ENCODE measurements at places on chromosomes 4 and X. TPM values are rescaled to one million over a fixed set of nuclear protein-coding genes. Genes with fewer than 3 reads are reported as not detected.

The SHROOM4 gene
- not detected for total RNA-seq

The IL2 gene
- not detected for total RNA-seq

The GAGE13 gene
- total RNA-seq: not detected

The NHS gene
- total RNA-seq: 2.1 TPM

The C1QTNF7 gene
- total RNA-seq: not detected

The TCEAL6 gene
- total RNA-seq: not detected

The MED12 gene
- total RNA-seq: 10.7 TPM

The RADX gene
- 0.12 TPM for total RNA-seq

The LONRF3 gene
- 3.3 TPM for total RNA-seq

The P2RY8 gene
- not detected for total RNA-seq

The TMEM184C gene
- total RNA-seq: 22.8 TPM

The ADAM29 gene
- total RNA-seq: not detected

The CACNA1F gene
- total RNA-seq: not detected

The RTL5 gene
- 2.3 TPM for total RNA-seq

The HMX1 gene
- 0.19 TPM for total RNA-seq

The F8A2 gene
- total RNA-seq: not detected

The PCDH10 gene
- 0.30 TPM for total RNA-seq

The MAGEA6 gene
- total RNA-seq: 11.5 TPM

The DGKK gene
- not detected for total RNA-seq

The TRIM75 gene
- total RNA-seq: not detected

The ETDB gene
- total RNA-seq: not detected

The CC2D2A gene
- 12.4 TPM for total RNA-seq

The XG gene
- total RNA-seq: not detected

The PNCK gene
- 0.16 TPM for total RNA-seq

The GPRASP3 gene
- 3.3 TPM for total RNA-seq

The GPR82 gene
- total RNA-seq: not detected

The TMSB15A gene
- total RNA-seq: 0.60 TPM

The ART3 gene
- total RNA-seq: not detected

The SNX25 gene
- total RNA-seq: 6.9 TPM

The MGARP gene
- total RNA-seq: 0.30 TPM

The NIPAL1 gene
- total RNA-seq: 0.78 TPM

The ARHGAP24 gene
- 4.1 TPM for total RNA-seq

The GYPE gene
- total RNA-seq: not detected

The NCAPG gene
- 22.1 TPM for total RNA-seq

The RTL9 gene
- total RNA-seq: 0.09 TPM

The ZIC3 gene
- not detected for total RNA-seq
